ENCODE measurements at places on chromosomes 7 and 10.

DNA sequence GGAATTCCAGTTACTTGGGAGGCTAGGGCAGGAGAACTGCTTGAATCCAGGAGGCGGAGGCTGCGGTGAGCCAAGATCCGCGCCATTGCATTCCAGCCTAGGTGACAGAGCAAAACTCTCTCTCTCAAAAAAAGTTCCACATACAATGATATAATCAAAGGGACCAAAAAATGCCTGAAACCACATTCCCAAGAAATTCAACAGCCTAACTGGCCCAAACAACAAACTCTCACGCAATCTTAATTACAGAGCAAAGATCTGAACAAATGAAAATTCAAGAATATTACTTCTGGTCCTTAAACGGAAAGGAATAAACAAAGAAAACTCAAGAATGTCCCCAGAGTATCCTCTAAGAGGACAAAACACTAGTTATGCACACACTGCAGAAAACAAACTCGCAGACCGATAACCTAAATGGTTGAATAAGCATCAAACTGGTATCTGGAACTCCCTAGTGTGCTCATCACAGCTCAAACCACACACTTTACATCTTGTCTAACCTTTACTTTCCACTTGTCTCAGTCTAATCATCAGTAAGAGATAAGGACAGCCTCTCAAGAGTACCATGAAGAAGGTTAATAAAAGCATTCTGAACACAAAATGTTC lies 3.7 kb downstream of the OGA start:
- no peak for DNase-seq

DNA sequence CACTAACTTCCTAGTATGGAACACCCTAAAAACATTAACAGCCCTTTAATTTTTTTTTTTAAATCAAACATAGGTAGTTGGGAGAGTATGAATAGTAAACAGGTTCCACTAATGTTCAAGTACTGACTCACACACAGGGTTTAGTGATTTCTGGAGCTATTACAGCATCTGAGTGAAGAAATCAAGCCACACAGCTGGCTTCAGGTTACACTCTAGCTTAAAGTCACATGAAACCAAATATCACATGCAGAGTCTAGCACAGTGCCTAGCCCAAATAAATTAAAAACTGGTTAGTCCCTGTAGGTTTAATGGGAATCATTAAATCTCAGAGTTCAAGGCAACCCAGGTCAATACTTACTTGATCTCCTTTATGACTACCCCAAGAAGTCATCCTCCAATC lies 11.6 kb downstream of the PANK1 start:
- no peak for DNase-seq

DNA sequence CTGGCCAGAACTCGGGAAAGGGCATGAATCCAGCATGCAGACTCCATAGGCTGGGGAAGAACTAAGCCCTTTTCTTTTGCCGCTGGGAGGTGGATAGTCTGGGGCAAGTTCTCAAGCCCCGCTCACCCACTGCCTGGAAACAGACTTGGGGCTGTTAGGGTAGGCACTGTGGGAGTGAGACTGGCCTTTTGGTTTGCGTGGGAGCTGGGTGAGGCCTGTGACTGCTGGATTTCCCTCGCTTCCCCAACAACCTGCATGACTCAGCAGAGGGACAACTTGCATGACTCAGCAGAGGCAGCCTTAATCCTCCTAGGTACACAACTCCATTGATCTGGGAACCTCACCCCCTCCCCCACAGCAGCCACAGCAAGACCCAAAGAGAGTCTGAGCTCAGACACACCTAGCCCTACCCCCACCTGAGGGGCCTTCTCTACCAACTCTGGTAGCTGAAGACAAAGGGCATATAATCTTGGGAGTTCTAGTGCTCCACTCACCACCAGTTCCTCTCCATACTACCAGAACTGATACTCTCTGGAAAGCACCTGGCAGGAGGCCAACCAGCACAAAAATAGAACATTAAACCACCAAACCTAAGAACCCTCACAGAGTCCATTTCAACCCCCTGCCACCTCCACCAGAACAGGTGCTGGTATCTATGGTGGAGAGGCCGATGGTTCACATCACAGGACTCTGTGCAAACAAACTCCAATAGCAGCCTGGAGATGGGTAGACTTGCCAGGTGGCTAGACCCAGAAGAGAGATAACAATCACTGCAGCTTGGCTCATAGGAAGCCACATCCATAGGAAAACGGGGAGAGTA lies 81.4 kb upstream of the LAMB4 start:
- no peak for DNase-seq

- DNase-seq = no peak
Observed at GRCh38 chr7:15938115-15938514, 251.6 kb upstream of the MEOX2 start.

DNA sequence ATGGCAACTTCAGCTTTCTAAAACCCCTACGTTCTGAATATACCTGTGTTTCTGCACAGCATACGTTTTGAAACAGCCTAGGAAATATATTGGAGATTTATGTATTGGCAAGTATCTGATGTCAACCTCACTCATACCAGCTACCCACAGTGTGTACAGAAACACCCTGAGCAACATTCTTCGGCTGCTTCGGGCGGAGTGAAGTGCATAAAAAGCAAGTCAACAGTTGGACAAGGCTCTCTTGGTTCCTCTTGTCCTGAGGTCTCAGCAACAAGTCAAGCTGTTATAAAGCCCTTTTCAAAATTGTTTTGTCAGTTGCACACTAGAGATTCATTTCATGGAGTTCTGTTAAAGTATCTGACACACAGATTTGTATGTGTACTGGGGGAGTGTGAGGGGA lies 40.0 kb upstream of the PAPSS2 start:
- no peak for DNase-seq

DNA sequence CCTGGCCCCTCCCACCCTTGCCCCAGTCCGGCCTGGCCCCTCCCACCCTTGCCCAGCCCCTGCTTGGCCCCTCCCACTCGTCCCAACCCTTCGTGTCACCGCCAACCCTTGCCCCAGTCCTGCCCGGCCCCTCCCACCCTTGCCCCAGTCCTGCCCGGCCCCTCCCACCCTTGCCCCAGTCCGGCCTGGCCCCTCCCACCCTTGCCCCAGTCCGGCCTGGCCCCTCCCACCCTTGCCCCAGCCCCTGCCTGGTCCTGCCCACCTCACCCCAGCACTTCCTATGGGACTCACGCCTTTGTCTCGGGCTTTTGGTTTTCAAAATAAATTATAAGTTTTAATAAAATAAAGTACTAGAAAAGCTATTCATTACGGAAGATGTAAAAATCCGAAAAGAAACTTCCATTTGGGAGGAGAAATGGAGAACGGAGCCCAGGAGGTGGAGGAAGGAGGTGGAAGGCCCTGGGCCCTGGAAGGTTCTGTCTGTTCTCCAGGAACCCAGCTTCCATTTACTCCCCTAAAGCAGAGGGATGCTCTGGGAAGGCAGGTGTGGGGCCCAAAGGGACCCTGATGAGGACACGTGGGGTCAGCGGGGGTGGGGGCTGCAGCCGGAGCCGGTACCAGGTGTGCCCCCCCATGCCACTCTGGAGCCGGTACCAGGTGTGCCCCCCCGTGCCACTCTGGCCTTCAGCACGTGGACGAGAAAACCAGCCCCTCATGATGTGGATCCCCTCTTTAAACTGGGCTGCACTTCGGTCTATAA lies 52.2 kb downstream of the PWWP2B start:
- DNase-seq = no peak

- DNase-seq = no peak
Observed at GRCh38 chr7:84017651-84018050, 176.9 kb downstream of the SEMA3A start.

DNA sequence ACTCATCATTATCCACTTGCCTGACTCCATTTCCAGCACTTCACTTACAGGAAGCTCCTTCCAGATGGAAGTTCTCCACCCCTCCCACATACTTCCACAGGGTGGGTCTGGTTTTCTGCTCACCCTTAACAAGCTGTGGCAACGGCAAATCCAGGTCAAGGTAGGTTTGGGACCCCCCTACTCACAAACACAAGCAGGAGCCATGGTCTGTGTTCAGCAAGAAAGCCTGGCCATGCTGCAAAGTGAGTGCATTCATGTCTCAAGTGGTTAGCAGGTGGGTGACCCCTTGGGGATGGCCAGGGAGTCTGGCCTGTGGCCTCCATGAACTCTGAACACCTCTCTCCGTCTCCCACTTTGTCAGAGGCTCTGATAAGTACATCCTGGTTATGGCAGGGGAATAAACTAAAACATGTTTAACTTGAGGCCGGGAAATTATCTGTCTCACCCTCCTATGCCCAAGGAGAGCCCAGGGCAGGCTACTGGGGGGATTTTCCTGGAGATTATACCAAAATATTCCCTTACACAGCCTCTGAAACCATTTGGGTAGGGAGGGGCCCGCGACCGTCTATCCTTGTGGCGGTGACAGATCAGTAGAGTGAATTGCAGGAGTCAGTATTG lies 844 bp downstream of the XPNPEP1 start:
- DNase-seq = no peak

GRCh38 chr7:115618676-115619075 lies 411.9 kb downstream of the TFEC start:
- DNase-seq = no peak

DNA sequence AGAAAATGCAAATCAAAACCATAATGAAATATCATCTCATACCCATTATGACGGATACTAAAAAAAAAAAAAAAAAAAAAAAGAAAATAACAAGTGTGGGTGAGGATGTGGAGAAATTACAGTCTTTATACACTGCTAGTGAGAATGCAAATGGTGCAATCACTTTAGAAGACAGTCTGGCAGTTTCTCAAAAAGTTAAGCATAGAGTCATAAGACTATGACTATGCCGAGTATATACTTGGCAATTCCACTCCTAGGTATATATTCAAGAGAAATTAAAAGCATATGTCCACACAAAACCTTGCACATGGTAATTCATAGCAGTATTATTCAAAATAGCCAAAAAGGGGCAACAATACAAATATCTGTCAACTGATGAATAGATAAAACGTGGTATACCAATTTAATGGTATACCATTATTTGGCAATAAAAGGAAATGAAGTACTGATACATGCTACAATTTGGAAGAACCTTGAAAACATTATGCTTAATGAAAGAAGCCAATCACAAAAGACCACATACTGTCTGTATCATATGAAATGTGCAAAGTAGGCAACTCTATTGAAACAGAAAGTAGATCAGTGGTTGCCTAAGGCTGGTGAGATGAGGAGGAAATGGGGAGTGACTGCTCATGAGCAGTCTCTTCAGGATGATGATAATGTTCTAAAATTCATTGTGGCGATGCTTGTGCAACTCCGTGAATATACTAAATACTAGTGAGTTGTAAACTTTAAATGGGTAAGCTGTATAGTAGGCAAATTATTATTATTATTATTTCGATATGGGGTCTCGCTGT lies 90.1 kb upstream of the NANOS1 start:
- no peak for DNase-seq

- no peak for DNase-seq
Observed at GRCh38 chr7:85135977-85136376, 50.9 kb downstream of the SEMA3D start.

GRCh38 chr10:51900180-51900579 lies 200.8 kb upstream of the CSTF2T start:
- DNase-seq = no peak

GRCh38 chr10:8803992-8804391 lies 749.5 kb downstream of the GATA3 start:
- DNase-seq = no peak

DNA sequence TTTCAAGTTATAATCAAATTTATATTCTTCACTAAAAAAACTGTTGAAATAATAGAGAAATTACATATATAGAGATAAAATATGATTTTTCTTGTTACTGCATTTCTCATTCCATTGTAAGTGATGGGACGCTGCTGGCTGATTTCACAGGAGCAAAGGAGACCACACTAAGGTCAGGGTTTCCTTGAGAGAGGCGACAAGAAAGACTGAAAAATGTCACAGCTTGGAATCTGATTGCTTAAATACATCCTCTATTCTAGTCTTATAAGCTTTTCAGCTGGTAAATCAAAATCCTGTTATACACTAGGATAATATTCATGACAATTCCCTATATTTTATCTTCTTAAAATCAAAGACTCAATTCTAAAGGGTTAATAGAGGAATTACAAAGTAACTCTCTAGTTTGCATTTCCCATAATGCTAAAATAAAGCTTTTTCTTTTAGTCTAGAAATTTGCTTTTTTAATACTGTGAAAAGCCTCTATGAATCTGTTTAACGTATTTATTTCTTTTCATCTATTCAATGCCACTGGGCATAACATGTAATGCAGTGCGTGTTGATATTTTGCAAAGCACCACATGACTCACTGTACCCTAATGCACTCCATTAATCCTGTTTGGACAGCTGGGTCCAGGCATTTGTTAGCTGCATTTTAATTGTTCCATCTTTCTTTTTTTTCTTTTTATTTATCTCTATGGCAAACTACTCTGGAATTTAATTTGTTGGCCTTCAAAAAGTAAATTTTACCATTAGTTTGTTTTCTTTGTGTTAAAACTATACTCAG lies 81.7 kb downstream of the RNF32 start:
- DNase-seq = no peak

GRCh38 chr7:101645951-101646350 lies 16.9 kb upstream of the MYL10 start:
- DNase-seq = no peak

- DNase-seq = no peak
Observed at GRCh38 chr7:137820677-137821420, 25.9 kb downstream of the DGKI start.

DNA sequence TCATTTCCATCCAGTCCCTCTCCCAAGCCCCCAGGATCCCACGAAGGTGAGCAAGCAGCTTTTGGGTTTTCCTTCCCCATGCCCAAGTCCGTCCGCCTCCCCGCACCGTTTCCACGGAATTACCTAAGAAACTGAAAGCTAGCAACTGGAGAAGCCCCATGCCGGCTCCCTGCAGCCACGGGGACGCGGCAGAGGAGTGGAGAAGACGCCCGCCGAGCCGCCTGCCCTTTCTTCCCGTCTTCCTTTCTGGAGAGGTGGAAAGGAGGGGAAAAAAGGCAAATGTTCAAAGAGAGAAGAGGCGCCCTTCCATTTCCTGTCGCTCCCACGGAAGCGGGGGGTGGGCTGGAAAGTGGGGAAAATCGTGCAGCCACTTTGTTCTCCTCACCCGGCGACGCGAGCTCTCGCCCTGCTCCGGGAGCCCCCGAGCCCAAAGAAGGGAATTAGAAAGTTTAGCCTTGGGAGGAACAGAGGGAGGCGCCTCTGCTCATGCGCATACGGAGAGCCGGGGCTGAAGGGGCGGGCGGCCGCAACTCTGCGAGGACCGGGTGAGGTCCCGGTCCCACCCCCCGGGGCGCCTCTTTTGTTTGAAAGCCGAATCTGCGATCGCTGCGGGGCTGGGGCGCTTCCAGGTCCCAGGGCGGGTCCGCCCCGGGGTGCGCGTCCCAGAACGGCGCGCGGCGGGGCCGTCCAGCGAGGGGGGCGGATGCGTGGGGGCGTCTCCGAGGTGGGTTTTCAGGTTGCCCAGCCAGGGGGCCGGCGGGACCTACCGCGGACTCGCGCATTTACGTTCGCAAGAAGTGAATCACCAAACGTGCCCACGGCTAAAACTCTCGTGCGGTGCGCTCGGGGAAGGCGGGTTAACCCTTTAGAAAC lies at the start of gene LAMB1:
Gene LAMB1, minus strand, starts transcription at position 436 of the 873 bp plus-strand sequence. Its CDS starts 276 bp downstream, at position 160.
- DNase-seq = no peak

DNA sequence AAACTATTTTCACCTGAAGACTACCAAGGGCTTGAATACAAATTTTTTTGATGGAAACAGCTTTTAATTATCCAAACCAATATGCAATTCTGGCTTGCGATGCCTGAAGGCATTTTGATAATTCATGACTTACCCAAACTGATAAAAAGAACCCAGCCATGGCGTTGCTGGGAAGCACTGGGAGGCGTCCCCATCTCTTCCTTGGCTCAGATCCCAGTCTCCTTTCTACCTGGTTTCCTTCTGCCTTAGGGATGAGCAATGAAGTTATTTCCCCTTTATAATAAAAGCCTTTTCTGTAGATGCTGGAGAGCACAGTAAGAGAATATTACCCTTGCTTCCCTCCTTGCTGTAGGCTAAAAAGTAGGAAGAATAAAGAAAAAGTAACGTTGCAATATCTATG lies 129.1 kb upstream of the ANK3 start:
- DNase-seq = no peak
